Activated CD4-positive, alpha-beta T cell treated with anti-CD3 and anti-CD28 coated beads for 4 hours (primary cell): ENCODE measurements at places on chromosomes 2 and 18.
A peak's percentile ranks its signal among the peaks of the same experiment; 100 is the strongest.

DNA sequence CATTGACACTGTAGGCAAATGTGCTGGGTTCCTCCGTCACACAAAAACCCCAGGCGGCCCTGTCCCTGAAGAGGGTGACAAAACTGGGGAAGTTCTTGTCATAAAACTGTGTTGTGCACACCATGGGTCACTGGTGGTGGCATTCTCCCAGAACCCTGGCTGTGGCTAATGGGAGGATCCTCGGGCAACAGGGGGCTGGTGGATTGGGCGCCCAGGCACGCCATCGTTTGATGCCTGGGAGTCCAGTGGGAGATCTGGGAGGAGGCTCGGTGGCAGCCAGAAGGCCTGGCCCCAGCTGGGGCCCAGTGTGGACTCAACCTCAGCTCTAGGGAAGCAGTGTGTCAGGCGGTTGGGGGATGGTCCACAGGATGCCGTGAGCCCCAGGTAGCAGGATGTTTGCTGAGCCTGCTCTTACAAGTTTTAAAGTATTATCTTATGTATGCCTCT lies 140.7 kb downstream of the ACOXL start:
- no peak for DNase-seq

DNA sequence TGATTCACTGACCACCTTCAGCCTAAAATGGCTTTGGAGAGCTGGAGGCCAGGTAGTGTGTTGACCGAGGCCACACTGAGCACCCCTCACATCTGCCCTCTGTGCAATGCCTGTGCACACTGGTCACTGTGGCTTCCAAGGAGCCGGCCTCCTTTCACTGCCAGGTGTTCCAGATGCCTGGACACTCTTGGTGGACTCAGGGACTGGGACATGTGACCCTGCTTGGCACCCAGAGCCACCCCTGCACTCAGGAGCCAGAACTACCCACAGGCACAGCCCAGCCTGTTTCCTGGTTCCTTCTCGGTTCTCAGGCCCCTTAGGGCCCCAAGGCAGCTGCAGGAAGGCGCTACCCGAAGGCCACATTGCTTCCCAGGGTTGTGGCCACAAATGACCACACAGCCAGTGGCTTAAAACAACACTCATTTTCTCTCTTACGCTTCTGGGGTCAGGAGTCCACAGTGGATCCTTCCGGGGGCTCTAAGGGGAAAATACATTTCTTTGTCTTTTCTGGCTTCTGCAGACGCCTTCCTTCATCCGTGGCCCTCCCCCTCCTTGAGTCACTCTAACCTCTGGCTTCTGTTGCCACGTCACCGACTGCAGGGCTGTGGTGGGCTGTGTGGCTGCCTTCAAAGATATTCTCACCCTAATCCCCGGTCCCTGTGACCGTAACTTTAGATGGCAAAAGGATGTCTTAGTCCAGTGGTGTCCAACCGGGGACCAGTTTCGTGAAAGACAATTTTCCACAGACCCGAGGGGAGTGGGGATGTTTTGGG lies 78.6 kb downstream of the ASB1 start:
- DNase-seq = no peak

DNA sequence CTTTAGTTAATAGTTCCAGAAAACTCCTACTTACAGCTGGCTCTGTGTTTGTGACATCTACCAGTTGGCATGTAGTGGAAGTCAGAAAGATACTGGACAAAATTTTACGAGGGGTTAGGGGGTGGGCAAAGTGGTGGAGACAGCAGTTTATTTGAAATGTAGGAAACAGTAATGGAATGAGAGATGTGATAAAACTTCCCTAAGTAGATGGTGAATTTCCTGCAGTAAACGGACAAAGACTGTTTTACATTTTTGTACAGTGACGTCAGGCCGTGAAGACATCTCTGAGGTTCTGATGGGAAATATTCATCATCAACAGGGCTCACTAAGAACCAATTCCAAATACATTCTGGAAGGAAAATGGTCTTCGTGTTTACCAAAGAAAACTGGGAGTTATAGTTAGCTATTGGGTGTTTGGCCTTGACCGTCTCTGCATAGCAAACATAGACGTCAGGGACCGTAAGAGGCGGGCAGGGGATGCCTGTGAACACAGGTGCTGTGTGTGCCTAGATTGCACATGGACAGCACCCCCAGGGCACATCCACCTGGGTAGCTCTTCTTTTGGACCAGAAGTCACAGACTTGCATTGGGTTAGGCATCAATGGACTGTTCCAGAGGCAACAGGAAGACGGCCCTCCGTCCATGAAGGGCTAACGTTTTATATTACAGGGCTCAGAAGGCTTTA lies 131.5 kb downstream of the ZNF516 start:
- no peak for DNase-seq

- peak; percentile 80 for DNase-seq
Observed at GRCh38 chr2:227460070-227460485, 11.9 kb upstream of the AGFG1 start.

DNA sequence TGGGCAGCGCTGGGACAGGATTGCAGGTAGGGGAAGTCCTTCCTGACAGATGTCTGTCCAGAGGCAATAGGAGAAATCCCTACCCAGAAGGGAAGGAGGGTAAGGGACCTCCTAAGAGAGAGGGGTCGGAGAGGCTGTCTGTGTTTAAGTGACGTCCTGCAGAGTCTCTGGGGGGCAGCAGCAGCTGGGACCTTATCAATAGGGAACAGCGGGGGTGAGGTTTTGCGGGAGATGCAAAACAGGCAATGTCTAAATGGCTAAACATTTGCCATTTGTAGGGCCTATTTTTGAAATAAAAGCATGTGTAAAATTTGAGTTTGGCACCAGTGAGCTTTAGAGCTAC lies 108.7 kb upstream of the HS6ST1 start:
- no peak for DNase-seq

GRCh38 chr2:237652181-237652580 lies 24.8 kb downstream of the LRRFIP1 start:
- DNase-seq = no peak

GRCh38 chr2:5070257-5070656 lies 621.9 kb upstream of the SOX11 start:
- DNase-seq = no peak
